ENCODE measurements at places on chromosomes 1 and 21.

DNA sequence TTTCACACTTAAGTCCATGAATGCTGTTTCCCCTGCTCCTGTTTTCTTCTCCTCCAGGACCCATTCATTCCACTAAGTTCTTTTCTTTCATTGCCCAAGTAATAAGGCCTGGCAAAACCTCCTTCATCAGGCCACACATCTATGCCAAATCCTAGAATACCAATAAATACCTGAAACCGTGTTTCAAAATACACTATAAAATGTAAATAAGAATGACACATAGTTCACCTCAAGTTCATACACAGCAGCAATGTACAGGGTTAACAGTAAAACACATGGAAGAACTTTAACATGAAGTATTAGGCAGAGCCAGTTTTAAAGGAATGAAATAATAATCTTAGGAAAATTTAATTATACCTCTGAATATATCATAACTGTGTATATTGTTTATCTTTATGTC, 86.7 kb upstream of the L1TD1 start:
- no peak for DNase-seq

DNA sequence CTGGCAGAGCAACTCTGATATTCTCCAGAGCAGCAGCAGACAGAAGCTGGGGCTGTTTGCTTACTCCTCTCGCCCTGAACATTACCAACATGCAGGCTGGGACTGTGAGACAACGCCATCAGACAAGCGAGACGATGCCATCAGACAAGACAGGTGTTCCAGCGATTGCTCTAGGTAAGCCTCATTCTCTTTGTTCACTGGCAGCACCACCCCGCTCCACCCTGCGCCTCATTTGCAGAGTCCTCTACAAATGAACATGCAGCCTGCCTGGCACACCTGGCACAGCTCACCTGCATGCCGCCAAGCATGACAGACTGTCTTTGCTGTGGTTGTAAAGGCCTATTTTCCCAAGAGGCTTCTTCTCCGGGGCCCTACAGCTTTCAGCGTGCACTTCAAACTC, 346.2 kb downstream of the SMYD3 start:
- DNase-seq: peak; percentile 55

DNA sequence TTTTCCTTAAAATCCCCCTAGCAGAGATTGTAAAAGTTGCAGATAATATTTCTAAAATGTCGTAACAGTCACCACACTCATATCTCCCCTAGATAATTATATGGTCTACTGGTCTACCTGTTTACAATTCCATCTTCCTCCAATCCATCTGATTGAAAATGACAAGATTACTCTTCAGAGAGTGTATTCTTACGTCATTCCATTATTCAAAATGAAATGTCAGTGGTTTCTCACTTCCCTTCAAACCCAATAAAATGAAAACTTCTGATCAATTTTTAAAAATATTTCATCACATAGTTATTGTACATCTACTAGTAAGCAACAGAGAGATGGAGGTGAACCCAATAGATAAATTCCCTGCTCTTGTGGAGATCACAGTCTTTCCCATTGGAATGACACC, 202.2 kb upstream of the C8B start:
- no peak for DNase-seq

- DNase-seq: peak; percentile 95
These were observed 13.2 kb downstream of the QSOX1 start for GRCh38 chr1:180167721-180168467.

GRCh38 chr1:200524092-200524491, 96.5 kb downstream of the KIF14 start:
- no peak for DNase-seq

DNA sequence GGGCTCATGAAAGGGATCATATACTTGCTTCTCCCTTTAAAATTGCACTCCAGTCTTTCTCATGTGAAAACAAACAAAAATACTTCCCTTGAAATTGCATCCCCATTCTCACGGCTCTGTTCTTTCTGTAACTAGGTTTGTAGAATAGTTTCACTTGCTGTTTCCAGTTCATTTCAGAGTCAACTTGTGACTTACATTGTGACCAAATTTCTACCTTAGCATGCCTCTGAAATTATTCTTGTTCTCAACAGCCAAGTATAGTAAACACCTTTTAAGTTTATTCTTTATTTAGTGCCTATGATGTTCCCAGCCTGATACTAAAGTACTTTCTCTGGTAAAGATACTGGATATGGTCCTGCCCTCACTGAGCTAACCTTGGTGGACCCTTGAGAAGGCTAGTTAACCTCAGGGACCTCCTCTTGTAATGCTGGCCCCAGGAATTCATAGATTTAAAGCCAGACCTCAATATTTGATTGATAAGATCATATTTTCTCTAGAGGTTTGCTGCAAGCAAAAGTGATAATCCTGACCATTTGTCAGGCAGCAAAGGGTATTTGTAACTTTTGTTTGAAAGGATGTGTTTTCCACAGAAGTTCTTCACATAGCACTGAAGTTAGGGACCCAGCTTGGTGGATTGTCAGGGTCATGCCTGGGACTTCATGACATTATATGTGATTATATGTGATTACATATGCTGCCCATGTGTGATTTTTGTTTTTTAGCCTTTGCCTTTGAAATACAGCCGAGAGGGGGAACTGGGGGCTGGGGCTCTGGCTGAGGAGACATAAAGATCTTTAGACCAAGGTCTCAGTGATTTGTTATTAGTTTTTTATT, 29.6 kb downstream of the VANGL2 start:
- DNase-seq: no peak

GRCh38 chr1:226677027-226678020, 61.8 kb downstream of the ITPKB start:
- peak; percentile 81 for DNase-seq

GRCh38 chr21:42623694-42624093, 29.7 kb upstream of the PDE9A start:
- DNase-seq: no peak
